ENCODE measurements at places on chromosomes 3 and 15.

GRCh38 chr15:59347915-59348314 lies 24.8 kb downstream of the MYO1E start:
- no peak for DNase-seq

GRCh38 chr15:44695294-44695693 lies 15.8 kb downstream of the PATL2 start:
- DNase-seq = no peak

DNA sequence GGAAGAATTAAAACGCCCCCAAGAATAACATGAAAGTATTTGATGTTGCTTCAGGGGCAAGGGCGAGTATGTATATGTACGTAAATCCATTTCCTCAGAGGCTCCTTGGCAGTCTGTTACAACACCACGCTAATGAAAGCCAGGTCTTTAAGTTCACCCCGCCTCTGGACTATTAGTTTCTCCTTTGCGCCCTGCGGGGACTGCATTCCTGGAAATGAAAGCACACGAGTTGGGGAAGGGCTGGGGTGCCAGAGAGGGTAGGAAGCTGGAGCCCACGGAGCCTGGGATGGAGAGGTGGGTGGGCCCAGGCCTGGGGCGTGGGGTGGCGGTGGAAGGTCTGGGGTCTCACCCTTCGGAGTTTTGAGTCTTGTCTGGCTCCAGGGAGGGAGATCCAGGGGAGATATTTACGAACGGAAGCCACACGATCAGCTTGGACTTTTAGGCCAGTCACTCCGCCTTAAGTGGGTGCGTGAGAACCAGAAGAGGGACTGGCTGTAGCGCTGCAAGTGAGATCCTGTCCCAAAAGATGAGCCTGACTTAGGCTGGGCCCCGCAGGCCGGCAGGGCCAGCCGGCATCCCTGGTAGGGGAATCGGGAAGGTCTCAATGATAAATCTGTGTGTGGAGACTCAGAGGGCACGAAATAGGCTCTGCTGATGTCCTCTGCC lies 1.6 kb upstream of the PLCL2 start:
- DNase-seq = no peak

DNA sequence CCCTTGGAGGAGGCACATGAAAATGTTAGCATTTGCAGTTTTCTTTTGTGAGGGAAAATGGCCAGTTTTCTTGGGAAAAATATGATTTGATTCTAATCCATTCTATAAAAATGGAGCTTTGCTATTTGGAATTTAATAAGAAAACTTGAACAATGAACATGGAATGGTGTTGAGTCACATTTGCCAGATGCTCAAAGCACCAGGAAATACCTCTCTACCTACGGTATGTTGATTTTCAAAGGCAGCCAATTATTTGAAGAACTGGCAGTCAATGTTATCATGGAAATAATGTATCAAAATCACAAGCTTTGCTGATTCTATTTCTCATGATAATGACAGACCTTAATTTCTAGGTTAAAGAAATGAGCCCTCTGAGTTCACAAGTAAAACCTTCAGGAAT lies 14.9 kb downstream of the NME9 start:
- no peak for DNase-seq

DNA sequence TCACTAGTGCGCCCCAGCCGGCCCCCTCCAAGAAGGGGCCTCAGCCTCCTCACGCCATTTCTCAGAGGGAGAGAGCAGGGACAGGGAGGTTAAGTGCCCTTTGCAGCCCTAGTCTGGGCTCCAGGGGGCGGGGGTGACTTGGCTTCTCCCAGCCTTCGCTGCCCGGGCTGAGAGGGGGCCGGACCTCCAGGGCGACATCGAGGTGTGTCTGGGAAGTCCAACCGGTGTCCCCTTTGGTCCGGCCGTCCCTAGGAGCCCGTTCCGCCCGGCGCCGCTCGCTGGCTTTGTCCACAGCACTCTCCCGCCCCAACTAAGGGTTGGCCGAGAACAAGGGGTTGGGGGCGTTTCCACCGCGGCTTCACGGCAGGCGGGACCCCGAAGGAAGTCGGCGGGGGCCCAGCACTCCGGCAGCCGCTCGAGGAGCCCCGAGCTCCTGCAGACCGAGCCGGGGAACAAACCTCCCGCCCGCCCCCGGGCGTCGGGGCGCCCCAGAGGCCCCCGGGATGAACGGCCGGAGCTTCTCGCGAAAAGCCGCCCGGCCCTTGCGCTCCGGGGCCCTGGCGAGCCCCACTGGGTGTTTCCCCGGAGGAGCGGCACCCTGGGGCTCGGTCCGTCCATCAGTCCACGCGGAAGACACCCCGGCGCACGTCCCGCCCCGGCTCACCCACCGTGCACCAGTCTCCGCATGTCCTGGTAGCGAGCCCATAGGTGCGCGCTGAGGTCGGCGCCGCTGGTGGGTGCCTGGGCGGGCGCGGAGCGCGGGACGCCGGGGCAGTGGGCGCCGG lies 627 bp downstream of the NT5DC2 start:
- DNase-seq = no peak

DNA sequence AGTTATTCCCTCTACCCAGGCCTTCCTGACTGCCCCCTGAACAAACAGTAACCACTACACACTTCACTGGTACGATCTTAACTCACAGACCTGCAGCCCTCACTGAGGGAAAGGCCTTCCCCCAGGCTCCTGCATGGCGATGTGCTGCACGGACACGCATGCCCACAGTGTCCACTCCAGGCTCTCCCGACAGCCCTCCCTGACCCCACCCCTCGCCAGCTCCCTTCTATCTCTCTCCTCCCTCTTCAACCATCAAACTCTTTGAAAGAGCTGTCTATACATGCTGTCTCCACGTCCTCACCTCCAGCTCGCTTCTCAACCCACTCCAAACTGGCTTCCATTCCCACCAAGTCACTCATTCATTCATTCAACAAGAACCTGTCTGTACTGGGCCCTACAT lies 3.9 kb downstream of the SCN5A start:
- DNase-seq = no peak

GRCh38 chr3:80040067-80040466 lies 272.3 kb upstream of the ROBO1 start:
- DNase-seq = no peak
